IPS-NIHi11 (cell line): ENCODE measurements at places on chromosomes 4 and X.

DNA sequence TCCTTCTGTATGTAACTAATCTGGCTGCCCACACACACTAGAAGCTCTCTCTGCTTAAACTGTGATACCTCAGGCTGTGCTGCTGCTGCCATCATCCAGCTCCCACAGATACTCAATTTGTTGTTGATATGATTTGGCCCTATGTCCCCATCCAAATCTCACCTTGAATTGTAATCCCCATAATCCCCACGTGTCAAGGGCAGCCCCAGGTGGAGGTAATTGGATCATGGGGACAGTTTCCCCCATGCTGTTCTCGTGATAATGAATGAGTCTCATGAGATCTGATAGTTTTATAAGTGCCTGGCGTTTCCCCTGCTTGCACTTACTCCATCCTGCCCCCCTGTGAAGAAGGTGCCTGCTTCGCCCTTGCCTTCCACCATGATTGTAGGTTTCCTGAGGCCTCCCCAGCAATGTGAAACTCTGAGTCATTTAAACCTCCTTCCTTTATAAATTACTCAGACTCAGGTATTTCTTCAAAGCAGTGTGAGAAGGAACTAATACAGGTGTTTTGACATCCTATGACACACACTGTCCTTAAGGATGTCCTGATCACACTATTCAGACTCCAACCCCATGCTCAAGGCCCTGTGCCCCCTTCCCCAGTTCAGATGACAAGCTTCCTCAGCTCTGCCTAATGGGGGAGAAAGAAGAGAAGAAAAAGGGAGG lies 2.9 kb upstream of the ATOH1 start:
- DNase-seq: no peak

DNA sequence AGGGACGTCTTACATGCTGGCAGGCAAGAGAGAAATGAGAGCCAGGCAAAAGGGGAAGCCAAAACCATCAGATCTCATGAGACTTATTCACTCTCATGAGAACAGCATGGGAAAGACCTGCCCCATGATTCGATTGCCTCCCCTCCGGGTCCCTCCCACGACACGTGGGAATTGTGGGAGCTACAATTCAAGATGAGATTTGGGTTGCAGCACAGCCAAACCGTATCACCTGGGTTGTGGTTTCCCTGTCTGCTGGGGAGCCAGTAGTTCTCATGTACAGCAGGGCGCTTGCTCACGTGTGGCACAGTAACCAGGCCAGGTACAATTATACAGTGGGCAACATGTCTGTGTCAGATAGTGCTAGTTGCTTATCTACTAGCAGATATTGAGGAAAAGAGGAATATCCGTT lies 11.1 kb upstream of the RS1 start:
- no peak for DNase-seq

DNA sequence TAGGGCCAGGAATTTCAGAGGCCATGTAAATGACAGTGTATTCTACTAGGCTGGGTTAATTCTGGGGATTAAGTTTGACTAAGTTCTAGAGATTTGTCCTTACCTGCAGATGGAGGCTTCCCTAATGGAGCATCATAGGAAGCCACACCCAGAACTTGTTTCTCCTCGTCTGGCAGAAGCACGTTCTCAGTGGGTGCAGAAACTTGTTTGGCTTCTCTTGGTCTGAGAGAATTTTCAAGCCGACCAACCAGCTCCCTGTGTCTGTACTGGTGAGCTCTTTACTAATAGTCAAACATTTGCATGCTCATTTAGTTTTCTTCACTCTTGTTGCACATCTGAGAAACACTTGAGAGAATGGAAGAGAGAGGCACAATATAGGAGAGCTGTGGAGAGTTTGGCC lies 907 bp upstream of the ATP10D start:
- no peak for DNase-seq

GRCh38 chr4:86965019-86965976 lies 30.5 kb downstream of the AFF1 start:
- DNase-seq: peak; percentile 23
